Stimulated activated CD8-positive, alpha-beta memory T cell treated with anti-CD3 and anti-CD28 coated beads, Interleukin-15, amount 100 ng/mL, for 1 hour (primary cell): ENCODE measurements at places on chromosomes 11 and 22.
A peak's percentile ranks its signal among the peaks of the same experiment; 100 is the strongest.

- DNase-seq = no peak
Observed at GRCh38 chr22:42207918-42208317, 62.5 kb downstream of the TCF20 start.

- DNase-seq = no peak
Observed at GRCh38 chr11:68831124-68831523, 10.6 kb downstream of the CPT1A start.

- DNase-seq = no peak
Observed at GRCh38 chr11:9396752-9397151, 12.3 kb downstream of the IPO7 start.

DNA sequence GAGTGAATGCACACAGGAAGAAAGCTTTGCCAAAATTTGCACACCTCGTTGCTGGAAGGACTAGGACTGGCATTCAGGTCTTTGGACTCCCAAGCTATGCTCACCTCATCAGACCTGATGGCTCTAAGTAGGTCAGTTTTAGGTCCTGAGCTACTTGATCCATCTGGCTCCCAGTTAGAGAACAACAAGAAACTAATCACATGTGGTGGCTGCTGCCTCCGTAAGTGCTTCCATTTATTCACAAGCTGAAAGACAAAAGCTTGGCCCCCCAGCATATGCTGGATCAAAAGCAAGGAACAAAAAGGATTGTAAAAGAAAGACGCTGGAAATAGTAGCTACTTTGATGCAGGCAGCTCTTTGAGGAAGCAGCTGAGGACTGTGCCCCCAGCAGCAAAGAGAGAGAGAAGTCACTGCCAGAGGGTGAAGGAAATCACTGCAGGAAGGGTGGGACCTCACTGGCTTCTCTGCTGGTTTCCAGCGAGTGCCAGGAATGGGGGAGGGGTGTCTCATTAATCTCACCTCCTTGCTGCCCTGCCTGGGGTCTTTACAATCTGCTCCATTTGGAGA is 268.9 kb downstream of the KIRREL3 start:
- DNase-seq = no peak

DNA sequence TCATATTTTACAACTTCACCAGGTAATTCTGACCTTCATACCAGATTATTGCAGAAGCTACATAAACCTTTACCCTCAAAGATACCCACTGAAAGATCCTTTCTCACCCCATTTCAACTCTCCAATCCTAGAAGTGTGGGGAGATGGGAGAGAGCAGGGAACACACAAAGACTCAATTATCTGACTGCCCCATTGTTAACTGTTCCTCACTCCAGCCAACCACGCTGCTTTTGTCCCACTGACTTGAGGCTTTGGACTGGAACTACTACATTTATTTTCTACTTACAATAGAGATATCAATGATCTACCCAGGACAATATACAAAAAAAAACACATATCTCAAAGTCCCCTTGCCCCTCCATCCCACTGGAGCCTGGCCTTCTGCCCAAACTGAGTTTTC is 44.7 kb upstream of the SLN start:
- no peak for DNase-seq

DNA sequence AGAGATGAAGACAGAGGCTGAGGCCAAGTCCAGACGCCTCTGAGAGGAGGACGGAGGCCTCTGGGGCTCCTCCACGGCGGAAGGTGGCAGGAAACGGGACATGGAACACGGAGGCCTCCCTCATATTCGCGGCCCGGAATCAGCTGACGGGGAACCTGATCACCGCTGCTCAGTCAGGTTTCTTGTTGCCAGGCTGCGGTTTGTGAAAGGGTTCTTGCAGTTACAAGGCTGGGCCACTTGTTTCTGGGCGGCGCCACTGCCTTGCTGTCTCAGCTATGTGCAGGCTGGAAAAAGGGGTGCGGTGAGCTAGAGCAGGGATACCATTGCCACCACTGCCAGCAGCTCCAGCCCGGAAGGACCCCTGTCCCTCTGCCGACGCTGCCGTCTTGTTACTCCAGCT is 10.0 kb upstream of the MMP1 start:
- no peak for DNase-seq

GRCh38 chr22:35150183-35151107 is 84.5 kb downstream of the ISX start:
- peak; percentile 27 for DNase-seq

- no peak for DNase-seq
Observed at GRCh38 chr11:96179905-96180304, 163.1 kb downstream of the MAML2 start.

DNA sequence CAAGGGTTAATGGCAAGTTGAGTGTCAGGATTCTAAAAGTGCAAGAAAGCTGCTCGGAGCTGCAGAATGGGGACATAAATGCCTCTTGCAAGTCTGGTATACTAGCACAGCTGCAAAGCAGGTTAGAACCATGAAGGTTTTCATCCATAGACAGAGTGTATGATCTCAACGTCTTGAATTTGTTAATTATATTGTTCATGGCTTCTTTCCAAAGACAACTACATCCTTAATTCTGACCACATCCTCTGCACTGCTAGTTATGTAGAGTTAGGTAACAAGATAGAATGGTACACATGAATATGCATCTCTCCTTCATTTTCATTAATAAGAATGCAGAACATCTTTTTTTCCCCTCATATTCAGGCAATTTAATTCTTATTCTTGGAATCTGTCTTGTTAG is 34.2 kb downstream of the EXPH5 start:
- DNase-seq = no peak

- no peak for DNase-seq
Observed at GRCh38 chr22:40123387-40123786, 54.3 kb upstream of the TNRC6B start.

DNA sequence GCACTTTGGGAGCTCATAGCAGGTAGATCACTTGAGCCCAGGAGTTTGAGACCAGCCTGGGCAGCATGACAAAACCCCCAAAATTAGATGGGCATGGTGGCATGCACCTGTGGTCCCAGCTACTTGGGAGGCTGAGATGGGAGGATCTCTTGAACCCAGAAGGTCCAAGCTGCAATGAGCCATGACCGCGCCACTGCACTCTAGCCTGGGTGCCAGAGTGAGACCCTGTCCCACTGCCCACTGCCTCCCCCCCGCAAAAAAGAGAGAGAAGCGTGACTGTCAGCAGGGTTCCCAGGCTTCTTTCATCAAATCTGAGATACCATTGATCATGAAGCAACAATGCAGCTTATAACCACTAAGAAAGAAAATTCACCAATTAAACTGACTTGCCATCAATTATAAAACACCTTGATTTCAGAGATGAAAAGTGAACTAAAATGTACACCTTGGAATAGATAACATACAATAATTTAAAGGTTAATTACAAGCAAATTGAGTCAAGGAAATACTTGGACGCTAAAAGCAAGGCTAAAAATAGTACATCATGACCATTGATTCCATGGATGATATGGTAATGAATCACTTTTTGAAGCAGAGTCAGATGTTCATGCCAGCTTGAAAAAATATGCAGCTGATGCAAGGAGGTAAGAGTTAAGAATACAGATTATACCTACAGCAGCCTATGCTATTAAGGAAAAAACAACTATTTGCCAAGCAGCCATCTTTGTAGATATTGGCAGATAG is 90.8 kb upstream of the ALKBH3 start:
- no peak for DNase-seq
